ENCODE measurements at places on chromosomes 3 and 15.
A peak's percentile ranks its signal among the peaks of the same experiment; 100 is the strongest.

GRCh38 chr3:46883054-46883829 lies 5.7 kb downstream of the PTH1R start:
- peak; percentile 21 for DNase-seq

DNA sequence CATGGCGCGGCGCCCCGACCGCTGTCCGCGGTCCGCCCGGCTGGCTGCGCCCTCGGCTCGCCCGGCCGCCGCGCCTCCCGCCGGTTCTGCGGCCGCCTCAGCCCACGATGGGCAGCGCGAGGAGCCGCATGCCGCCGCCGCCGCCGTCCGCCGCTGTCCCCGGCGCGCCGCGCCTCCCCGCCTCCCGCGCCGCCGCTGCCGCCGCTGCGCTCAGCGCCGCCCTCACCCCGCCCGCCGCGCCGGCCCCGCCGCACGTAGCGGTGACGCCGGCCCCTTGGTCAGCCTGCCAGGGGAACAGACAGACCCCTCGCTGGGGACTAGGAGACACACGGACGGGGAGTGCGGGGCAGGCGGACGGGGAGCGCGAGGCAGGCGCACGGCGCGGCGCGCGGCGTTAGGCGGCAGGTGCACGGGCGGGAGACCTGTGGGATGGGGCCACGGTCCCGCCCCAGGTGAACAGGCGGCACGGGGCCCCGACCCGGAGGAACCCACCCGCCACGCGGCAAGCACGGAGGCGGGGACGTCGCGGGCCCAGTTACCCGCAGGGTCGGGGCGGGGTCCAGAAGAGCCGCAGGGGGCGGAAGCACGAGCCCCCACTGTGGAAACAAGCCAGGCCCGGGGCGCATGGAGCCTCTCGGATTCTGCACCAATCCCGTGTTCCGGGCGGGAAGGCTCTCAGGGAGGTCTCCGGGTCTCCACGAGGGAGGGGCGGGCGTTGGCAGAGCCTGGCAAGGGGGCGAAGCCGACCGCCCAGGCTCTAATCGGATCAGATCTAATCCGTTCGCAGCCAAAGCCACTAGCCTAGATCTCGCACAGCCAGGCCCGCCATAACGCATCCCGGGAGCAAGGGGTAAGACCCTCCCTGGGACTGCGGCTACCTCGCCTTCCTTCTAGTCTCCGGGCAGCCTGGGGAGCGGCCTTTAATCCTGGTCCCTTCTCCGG lies at the start of gene CSPG5:
TSS of gene CSPG5 (minus strand) at position 175 of the 942 bp plus-strand sequence. CDS start at position 3, 172 bp downstream.
- peak; percentile 47 for DNase-seq

DNA sequence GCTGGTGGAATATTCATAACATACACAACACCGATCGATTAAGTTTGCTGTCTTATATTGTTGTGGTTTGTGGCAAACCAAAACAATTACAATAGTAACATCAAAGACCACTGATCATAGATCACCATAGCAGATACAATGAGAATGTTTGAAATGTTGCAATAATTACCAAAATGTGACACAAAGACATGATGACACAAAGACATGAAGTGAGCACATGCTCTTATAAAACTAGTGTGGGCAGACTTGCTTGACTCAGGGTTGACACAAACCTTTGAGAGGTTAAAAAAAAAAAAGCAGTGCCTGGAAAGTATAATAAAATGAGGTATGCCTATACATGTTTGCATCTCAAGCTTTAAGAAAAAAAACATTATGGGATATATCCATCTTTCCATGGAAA lies 130.3 kb downstream of the NR1I2 start:
- DNase-seq = no peak

GRCh38 chr3:32292085-32292796 lies 53.8 kb downstream of the CMTM8 start:
- DNase-seq = no peak

DNA sequence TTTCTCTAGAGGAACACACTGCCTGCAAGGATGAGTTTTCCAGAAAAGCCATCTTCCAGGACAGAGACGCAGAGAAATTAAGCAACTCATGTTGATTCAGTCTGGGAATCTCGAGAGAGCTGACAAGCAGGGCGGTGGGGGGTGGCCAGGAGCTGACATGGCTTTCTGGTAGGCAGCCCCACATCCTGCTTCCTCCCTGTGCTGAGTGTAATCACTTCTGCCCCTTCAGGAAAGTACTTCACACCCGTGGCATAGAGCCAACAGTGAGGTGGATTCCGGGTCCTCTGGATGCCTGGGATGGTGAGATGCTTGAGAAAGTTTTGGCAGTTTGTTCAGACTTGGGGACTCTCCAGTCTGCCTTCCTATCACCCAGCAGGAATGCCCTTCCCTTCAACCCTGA lies 221.1 kb downstream of the SLCO3A1 start:
- peak; percentile 24 for DNase-seq

GRCh38 chr15:90142216-90143165 lies 40.2 kb upstream of the IDH2 start:
- DNase-seq = peak; percentile 51

Data from stimulated activated CD4-positive, alpha-beta T cell treated with anti-CD3 and anti-CD28 coated beads, Interleukin-2, amount 100 ng/mL, for 24 hours (primary cell).